ENCODE measurements at places on chromosomes 1 and 21.

DNA sequence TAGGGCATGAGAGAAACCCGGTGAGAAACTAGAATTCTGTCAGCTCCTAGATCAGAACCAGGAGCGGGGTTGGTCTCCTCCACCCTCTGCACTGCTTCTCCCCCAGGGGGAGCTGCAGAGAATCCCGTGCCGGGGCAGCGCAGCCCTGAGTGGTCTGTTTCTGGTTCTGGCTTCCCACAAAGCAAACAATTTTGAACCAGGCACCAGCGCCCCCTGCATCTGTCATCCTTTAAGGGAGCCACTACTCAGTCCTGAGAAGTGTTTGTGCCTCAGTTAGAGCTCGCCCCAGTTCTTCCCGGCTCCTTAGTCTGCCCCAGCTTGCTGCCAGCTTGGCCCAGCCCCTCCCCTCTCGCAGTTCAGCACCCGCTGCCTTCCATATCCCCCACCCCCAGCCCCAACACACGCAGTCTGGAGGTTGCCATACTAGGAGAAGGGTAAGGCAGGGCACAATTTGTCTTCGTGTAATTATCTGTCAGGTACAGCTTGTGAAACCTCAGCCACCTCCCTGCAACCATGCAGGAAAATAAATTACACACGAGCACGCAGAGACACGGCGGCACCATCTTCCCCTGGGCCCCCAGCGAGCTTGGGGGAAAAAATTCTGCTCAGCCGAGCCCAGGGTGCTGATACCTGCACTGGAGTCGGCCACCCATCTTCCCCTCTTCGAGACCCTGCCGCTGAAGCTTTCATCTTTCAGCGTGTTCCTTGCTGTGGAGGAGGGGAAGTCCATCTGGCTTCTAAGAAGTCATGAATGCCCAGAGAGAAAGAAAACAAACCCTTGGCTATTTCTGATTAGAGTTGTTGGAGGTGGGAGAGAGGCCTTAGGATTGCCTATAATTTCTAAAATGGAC, 62.6 kb upstream of the CD1D start:
- H3K36me3 ChIP-seq = no peaks in the 10 kb centered on the region
- peaks cover 48% of the 10 kb centered on the region for H3K27me3 ChIP-seq
- H3K4me1 ChIP-seq = peaks cover 16% of the 10 kb centered on the region
- peak overlapping the region; percentile 61 for H3K4me3 ChIP-seq
- DNase-seq = no peak

DNA sequence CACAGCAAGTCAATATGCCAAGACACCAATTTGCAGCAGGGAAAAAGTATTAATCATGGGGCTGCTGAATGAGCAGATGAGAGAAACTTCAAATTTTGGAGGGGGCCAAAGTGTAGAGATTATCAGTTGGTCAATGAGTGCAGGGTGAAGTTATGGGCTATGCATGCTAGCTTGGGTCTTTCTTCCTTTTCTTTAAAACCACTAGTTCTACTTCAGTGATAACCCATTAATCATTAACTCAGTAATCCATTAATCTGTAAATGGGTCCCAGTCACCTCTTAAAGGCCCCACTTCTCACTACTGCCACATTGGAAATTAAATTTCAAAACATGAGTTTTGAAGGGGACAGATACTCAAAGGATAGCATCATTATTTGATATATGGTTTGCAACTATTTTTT, 688.6 kb upstream of the ADGRL4 start:
- no peaks in the 10 kb centered on the region for H3K4me1 ChIP-seq
- DNase-seq = no peak
- no peaks in the 10 kb centered on the region for H3K36me3 ChIP-seq

- H3K27me3 ChIP-seq = no peaks in the 10 kb centered on the region
- DNase-seq = no peak
- no peak overlapping the region for H3K4me3 ChIP-seq
These were observed 46.8 kb upstream of the LAPTM5 start for GRCh38 chr1:30804352-30804751.

DNA sequence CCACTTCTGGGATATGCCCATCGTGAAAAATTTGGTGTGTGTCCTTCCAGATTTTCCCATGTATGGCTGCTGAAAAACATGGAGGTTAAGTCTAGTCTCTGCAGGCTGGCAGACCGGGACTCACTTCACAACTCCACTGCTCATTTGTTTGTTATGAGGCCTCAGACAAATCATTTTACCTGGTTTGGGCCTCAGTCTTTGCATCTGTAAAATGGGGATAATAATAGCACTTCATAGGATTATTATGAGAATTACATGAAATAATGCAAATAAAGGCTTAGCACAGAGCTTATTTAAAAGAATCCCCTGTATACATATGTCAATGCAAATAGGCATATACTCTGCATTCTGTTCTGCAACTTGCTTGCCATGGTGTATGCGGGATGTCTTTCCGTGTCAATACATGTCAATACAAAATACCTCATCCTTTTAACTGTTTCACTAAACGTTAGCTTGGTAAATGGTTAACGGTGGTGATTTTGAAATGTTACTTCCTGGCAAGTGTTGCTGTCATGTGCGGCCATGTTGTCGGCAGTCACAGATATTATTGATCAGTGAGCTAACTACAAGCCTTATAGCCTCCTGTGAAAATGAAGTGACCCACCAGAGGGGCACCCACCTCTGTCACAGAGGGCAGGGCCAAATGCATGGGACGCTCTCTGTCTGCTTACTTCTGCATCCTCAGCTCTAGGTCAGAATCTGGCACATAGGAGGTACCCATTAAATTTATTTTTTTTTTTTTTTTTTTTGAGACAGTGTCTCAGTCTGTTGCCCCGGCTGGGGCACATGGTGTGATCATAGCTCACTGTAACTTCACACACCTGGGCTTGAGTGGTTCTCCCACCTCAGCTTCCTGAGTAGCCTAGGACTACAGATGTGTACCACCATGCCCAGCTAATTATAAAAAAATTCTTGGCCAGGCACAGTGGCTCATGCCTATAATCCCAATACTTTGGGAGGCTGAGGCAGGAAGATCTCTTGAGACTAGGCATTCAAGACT, 4.3 kb downstream of the LCK start:
- H3K4me1 ChIP-seq = peaks cover under 1% of the 10 kb centered on the region
- no peak overlapping the region for H3K4me3 ChIP-seq
- no peaks in the 10 kb centered on the region for H3K36me3 ChIP-seq
- DNase-seq = no peak
- no peak overlapping the region for H3K27ac ChIP-seq
- H3K27me3 ChIP-seq = peaks cover 3% of the 10 kb centered on the region

- no peak overlapping the region for H3K27ac ChIP-seq
- H3K4me1 ChIP-seq = no peaks in the 10 kb centered on the region
- DNase-seq = no peak
- H3K4me3 ChIP-seq = no peak overlapping the region
- no peaks in the 10 kb centered on the region for H3K27me3 ChIP-seq
These were observed 66.5 kb upstream of the IGSF21 start for GRCh38 chr1:18041102-18041501.

GRCh38 chr1:157584503-157584902, 13.4 kb downstream of the FCRL4 start:
- H3K36me3 ChIP-seq = no peaks in the 10 kb centered on the region
- H3K4me1 ChIP-seq = no peaks in the 10 kb centered on the region
- H3K4me3 ChIP-seq = no peak overlapping the region
- peaks cover 3% of the 10 kb centered on the region for H3K27me3 ChIP-seq
- no peak for DNase-seq
- H3K27ac ChIP-seq = no peak overlapping the region

- H3K4me3 ChIP-seq = no peak overlapping the region
- no peak for DNase-seq
- peaks cover 13% of the 10 kb centered on the region for H3K4me1 ChIP-seq
- no peaks in the 10 kb centered on the region for H3K27me3 ChIP-seq
These were observed 5.2 kb upstream of the RGS13 start for GRCh38 chr1:192630521-192631287.

- no peak overlapping the region for H3K4me3 ChIP-seq
- peaks cover 26% of the 10 kb centered on the region for H3K4me1 ChIP-seq
- no peaks in the 10 kb centered on the region for H3K27me3 ChIP-seq
- peaks cover 4% of the 10 kb centered on the region for H3K36me3 ChIP-seq
These were observed 13.6 kb downstream of the DNAJC11 start for GRCh38 chr1:6688001-6688400.

DNA sequence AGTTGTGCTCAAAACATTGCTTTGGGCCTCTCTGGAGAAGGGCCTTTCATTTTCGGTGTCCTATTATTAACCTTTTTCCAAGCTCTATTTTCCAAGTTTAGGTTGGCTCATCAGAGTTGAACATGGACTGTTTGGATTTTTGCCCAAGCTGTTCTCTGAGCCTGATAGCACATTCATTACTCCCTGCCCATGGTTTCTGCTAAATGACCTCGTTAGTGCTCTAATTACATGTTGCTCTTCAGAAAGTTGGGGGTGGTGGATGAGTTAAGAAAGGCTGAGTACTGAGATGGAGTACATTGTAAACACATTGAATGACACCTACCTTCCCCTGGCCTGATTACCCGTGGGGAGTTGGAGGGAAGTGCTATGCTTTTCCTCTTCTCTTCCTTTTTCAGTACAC, 38.9 kb downstream of the LMO4 start:
- no peaks in the 10 kb centered on the region for H3K36me3 ChIP-seq
- H3K27me3 ChIP-seq = no peaks in the 10 kb centered on the region

DNA sequence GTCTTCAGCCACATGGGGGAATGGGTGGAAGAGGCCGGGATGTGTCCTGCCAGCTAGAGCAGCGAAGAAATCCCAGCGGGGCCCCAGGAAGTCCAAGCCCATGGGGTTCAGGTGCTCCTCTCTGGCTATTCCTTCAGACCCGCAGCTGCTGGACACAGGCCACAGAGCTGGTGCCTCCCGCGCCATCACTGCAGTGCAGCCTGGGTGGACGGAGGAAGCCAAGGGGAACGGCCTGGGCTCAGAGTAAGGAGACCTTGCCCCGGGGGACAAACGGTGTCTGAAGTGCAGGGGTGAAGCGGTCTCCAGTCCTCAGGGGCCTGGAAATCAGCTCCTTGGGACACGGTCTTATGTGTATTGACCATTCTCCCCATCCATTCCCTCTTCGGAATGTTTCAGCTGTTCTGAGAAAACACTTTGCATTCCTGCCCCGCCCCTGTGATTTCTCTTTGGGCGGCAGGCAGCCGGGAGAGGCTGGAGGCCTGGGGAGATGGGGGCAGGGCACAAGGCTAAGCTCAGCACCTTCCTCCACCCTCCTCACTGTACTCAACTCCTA, 18.4 kb downstream of the MTHFR start:
- peaks cover 51% of the 10 kb centered on the region for H3K4me1 ChIP-seq
- no peak overlapping the region for H3K4me3 ChIP-seq
- H3K27ac ChIP-seq = peak overlapping the region; percentile 62
- no peaks in the 10 kb centered on the region for H3K27me3 ChIP-seq

GRCh38 chr1:176142973-176143372, 64.1 kb downstream of the COP1 start:
- peaks cover 11% of the 10 kb centered on the region for H3K4me1 ChIP-seq
- H3K4me3 ChIP-seq = no peak overlapping the region
- no peaks in the 10 kb centered on the region for H3K27me3 ChIP-seq
- no peak overlapping the region for H3K27ac ChIP-seq
- no peak for DNase-seq

Measured in osteocyte (in vitro differentiated cells).